ENCODE measurements at places on chromosomes 5 and 9. TPM values are rescaled to one million over a fixed set of nuclear protein-coding genes. Genes with fewer than 3 reads are reported as not detected.

Gene GALNT12
- 1.4 TPM for total RNA-seq

Gene CLINT1
- total RNA-seq = 125 TPM

Gene KCNIP1
- not detected for total RNA-seq

Gene CKMT2
- not detected for total RNA-seq

Gene ANKRD18B
- 4.7 TPM for total RNA-seq

Gene ZFAND5
- 190 TPM for total RNA-seq

Gene GZMA
- total RNA-seq = not detected

Gene CDH10
- under 0.01 TPM for total RNA-seq

Gene SLC1A1
- 27.1 TPM for total RNA-seq

Gene SLC44A1
- total RNA-seq = 50.5 TPM

Gene PPP3R2
- total RNA-seq = not detected

Gene PCDHGB3
- 2.9 TPM for total RNA-seq

Gene PCDHGB7
- 9.4 TPM for total RNA-seq

Gene CDC26
- 60.5 TPM for total RNA-seq

Gene RMRP
- total RNA-seq = 23,866 TPM

Gene PTGDS
- total RNA-seq = not detected

Gene SELENOP
- 0.66 TPM for total RNA-seq

Gene TRIM23
- total RNA-seq = 14.9 TPM

Gene DIRAS2
- not detected for total RNA-seq

Gene F2RL1
- 78.1 TPM for total RNA-seq

Gene PCDHGB4
- total RNA-seq = 5.6 TPM

Gene LURAP1L
- total RNA-seq = 3.8 TPM

Gene HSPB3
- total RNA-seq = not detected

Gene TLE4
- total RNA-seq = 47.4 TPM

Gene TERT
- total RNA-seq = under 0.01 TPM

Gene NRARP
- total RNA-seq = 12.1 TPM

Gene PCDHAC1
- under 0.01 TPM for total RNA-seq

Gene WDR38
- total RNA-seq = not detected

Gene NME5
- total RNA-seq = 1.1 TPM

Gene DDX4
- not detected for total RNA-seq

Gene SLC1A3
- not detected for total RNA-seq

Gene AGXT2
- not detected for total RNA-seq

Gene DNAJC25
- 6.4 TPM for total RNA-seq

Gene HAVCR2
- total RNA-seq = 0.07 TPM

Gene PAIP1
- total RNA-seq = 120 TPM

Gene C5orf46
- total RNA-seq = not detected

Gene GFI1B
- total RNA-seq = not detected

Gene LIFR
- 54.9 TPM for total RNA-seq

Gene KIF4B
- 0.29 TPM for total RNA-seq

Gene SPINK6
- not detected for total RNA-seq

Gene MAMDC2
- total RNA-seq = 20.5 TPM

Gene TTC16
- not detected for total RNA-seq
